ENCODE measurements at places on chromosomes 5 and 9.

DNA sequence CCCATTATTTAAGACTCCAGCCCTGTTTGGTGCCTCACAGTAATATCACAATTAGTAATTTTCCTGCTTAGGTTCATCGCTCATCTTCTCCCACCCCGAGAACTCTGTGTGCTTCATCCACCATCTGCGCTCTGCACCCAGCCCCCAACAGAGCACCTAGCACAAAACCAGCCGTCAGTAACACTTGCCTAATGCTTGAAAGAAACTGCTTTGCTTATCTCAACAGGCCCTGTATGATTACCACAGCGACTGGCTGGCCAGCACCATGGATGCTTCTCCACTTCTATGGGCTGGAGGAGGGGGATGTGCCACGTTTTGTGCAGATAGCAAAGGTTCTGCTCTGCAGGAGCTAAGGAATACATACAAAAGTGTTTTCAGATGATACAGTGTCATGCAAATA lies 166.8 kb downstream of the SPOCK1 start:
- DNase-seq, result no peak

- no peak for DNase-seq
Observed at GRCh38 chr5:10949856-10950630, 189.0 kb upstream of the DAP start.

DNA sequence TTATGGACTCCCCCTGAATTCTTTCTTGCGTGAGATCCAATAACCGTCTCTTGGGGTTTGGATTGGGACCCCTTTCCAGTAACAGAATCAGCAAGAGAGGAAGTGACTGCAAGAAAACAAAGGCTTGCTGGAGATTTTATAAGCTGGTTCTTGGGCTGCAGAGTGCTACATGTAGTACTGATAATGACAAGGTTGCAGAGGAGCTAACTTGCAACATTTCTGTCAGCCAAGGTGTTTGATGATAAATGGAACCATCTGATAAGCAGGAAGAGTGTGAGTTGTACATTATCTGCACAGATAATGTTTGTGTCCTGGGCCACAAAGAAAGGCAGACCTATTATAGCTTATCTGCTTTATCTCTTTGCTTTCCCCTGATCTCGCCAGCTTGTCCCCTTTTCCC lies 37.1 kb downstream of the DNAJB5 start:
- DNase-seq, result no peak

DNA sequence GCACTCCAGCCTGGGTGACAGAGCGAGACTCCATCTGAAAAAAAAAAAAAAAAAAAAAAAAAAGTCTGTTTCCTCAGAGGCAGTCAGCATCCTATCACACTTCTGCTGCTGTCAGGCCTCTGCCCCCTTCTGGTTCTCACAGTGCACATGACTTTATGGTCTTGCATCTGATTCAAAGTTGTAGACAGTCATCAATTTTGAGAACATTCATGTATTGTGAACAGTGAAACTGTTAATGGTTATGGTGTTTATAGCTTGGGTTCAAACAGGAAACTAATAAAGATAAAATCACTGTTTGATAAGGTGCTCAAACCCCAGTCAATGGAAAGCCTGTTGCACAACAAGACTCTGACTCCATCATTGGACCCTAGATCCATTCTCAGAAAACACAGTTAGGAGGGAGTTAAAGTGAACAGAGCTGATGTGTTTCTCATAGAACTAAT lies 61.4 kb downstream of the FOXD1 start:
- DNase-seq, result no peak

GRCh38 chr9:34237836-34238235 lies 59.0 kb downstream of the UBAP1 start:
- DNase-seq, result no peak
